ENCODE measurements at places on chromosomes 5 and 9. TPM values are rescaled to one million over a fixed set of nuclear protein-coding genes. Genes with fewer than 3 reads are reported as not detected.

DRD1 gene
- not detected for total RNA-seq

CFAP157 gene
- total RNA-seq, result 0.18 TPM

KIF27 gene
- 2.7 TPM for total RNA-seq

GFI1B gene
- not detected for total RNA-seq

SHB gene
- 1.9 TPM for total RNA-seq

All from activated T-helper 2 cell treated with anti-CD3 and anti-CD28 coated beads, Interferon-gamma antibody, Interleukin-2, Interleukin-4, amounts not matched to agents 10 μg/mL and 5 μg/mL and 100 μg/mL, durations not matched to agents 14 hours and 24 hours and 36 hours (primary cell).